ENCODE measurements at places on chromosomes 1 and 21. TPM values are rescaled to one million over a fixed set of nuclear protein-coding genes. Genes with fewer than 3 reads are reported as not detected.

Gene TDRD10
- total RNA-seq, result not detected

Gene DYRK1A
- total RNA-seq, result 108 TPM

Gene NPPA
- total RNA-seq, result not detected

Gene KCNN3
- total RNA-seq, result 4.3 TPM

Gene F3
- total RNA-seq, result 2.3 TPM

Gene CNR2
- total RNA-seq, result not detected

- H3K4me1 ChIP-seq, result peaks cover 39% of the 10 kb centered on the region
- H3K36me3 ChIP-seq, result no peaks in the 10 kb centered on the region
- no peaks in the 10 kb centered on the region for H3K27me3 ChIP-seq
These were observed 19.4 kb downstream of the RRP15 start for GRCh38 chr1:218304281-218305039.

GRCh38 chr21:35559128-35559828, 501.0 kb downstream of the SETD4 start:
- no peak overlapping the region for H3K4me3 ChIP-seq
- H3K27ac ChIP-seq, result no peak overlapping the region
- no peaks in the 10 kb centered on the region for H3K4me1 ChIP-seq
- H3K27me3 ChIP-seq, result no peaks in the 10 kb centered on the region
- no peaks in the 10 kb centered on the region for H3K36me3 ChIP-seq
- DNase-seq, result no peak

DNA sequence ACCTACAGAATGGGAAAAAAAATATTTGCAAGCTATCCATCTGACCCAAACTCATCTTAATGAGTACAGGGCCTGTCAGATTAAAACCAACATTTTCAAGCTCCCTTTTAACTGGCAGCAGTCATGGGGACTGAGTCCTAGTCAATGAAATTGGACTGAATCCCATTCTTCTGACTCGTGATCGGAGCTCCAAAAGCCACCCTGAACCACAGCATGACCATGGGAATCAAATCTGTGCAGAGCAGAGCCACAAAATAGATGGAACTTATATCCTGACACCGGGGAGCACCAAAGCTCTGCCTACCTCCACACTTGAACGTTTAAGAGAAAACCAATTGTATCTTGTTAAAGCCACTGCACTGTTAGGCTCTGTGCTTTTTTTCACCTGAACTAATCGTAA, 5.0 kb upstream of the RWDD3 start:
- no peak overlapping the region for H3K4me3 ChIP-seq
- DNase-seq, result no peak
- H3K27ac ChIP-seq, result no peak overlapping the region
- no peaks in the 10 kb centered on the region for H3K36me3 ChIP-seq
- H3K4me1 ChIP-seq, result peaks cover 16% of the 10 kb centered on the region

DNA sequence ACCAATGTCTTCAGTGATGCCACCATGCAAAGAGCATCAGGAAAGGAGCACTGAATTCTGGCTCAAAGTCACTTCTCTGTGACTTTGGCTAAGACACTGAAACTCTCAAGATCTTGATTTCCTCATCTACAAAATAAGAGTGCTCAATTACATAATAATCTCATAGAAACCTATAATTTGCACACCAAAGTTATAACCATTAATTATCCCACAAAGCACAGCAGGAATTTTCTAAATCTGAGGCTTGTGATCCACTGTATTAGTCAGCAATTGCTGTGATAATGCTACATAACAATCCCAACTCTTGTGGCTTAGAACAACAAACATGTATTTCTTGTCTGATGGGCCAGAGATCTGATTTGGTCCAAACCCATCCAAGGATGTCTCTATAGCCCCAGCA, 108.7 kb downstream of the PSMG1 start:
- no peaks in the 10 kb centered on the region for H3K36me3 ChIP-seq
- DNase-seq, result no peak
- no peak overlapping the region for H3K27ac ChIP-seq
- no peaks in the 10 kb centered on the region for H3K27me3 ChIP-seq
- H3K4me3 ChIP-seq, result no peak overlapping the region
- no peaks in the 10 kb centered on the region for H3K4me1 ChIP-seq

- H3K4me1 ChIP-seq, result peaks cover 6% of the 10 kb centered on the region
- H3K27me3 ChIP-seq, result peaks cover 22% of the 10 kb centered on the region
- H3K36me3 ChIP-seq, result no peaks in the 10 kb centered on the region
- no peak overlapping the region for H3K27ac ChIP-seq
These were observed 31.9 kb downstream of the CDCP2 start for GRCh38 chr1:54120698-54121481.

DNA sequence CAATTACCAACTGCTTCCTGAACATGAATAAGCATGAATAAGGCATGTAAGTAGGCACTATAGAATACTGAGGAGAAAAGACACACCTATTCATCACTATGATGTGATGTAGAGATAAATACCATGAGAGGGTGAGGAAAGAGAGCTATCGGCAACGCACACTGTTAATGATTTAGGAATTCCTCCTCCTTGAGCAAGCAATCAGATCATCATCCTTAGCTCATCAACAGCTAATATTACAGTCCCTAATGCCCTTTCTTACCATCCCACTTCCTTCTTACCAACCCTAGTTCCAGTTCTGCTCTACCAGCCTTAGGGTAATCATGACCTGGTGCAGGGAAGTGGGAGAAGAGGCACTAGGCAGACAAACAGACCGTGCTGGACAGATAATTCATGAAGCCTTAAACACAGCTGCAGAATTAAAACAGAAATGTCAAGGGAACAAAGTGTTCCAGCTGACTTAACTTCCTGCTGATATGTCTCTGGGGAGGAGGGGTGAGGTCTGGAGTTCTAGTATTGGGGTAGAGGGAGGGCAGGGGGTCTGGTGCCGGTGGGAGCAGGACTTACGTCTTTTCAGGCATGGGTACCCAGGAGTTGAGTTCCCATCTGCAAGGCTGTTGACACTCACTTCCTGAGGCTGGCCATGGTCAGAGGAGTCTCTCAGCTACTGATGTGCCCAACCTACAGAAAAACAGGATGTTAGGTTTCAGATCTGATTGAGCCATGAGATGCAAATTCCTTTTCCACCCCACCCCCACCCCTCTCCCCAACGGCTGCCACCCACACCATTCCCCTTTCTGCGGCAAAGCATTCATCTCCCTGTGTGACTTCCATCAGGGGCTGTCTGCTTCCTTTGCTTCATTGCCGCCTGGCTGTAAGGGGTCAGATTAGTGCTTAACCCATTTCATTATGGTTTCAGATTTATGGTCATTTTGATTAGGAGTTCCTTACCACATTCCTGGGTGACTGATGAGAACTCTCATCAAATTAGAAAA, 12.6 kb upstream of the RCSD1 start:
- H3K4me3 ChIP-seq, result no peak overlapping the region
- H3K27ac ChIP-seq, result no peak overlapping the region
- H3K27me3 ChIP-seq, result no peaks in the 10 kb centered on the region
- no peaks in the 10 kb centered on the region for H3K36me3 ChIP-seq
- H3K4me1 ChIP-seq, result peaks cover 12% of the 10 kb centered on the region
- DNase-seq, result peak; percentile 25

GRCh38 chr1:21539933-21540332, 30.7 kb downstream of the ALPL start:
- DNase-seq, result peak; percentile 63
- no peak overlapping the region for H3K27ac ChIP-seq
- no peaks in the 10 kb centered on the region for H3K36me3 ChIP-seq
- H3K27me3 ChIP-seq, result no peaks in the 10 kb centered on the region
- no peaks in the 10 kb centered on the region for H3K4me1 ChIP-seq
- H3K4me3 ChIP-seq, result no peak overlapping the region

Data from neural progenitor cell (in vitro differentiated cells).